ENCODE measurements at places on chromosomes 1 and 21.

- DNase-seq = no peak
These were observed 28.8 kb downstream of the TAF5L start for GRCh38 chr1:229596925-229597699.

DNA sequence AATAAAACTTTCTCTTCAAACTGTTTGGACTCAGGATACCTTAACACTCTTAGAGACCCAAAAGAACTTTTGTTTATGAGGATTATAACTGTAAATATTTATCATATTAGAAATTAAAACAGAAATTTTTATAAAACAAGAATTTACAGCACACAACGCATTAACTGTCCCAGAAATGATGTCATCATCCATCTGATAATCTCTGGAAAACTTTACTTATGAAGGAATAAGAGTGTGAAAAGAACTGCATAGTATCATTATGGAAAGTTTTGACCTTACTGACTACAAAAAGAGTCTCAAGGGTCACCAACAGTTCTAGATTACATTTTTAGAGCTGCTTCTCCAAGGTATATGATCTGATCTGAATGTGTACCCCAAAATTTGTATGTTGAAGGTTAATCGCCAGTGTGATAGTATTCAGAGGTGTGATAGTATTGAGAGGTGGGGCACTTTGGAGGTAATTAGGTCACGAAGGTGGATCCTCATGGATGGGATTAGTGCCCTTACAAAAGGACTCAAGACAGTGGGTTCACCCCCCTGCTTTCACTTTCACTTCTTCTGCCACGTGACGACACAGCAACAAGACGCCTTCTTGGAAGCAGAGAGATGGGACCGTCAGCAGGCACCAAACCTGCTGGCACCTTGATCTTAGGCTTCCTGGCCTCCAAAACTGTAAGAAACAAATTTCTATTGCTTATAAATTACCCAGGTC is 95.7 kb upstream of the NR5A2 start:
- peak; percentile 49 for DNase-seq

GRCh38 chr1:218683242-218683641 is 338.1 kb downstream of the TGFB2 start:
- no peak for DNase-seq

DNA sequence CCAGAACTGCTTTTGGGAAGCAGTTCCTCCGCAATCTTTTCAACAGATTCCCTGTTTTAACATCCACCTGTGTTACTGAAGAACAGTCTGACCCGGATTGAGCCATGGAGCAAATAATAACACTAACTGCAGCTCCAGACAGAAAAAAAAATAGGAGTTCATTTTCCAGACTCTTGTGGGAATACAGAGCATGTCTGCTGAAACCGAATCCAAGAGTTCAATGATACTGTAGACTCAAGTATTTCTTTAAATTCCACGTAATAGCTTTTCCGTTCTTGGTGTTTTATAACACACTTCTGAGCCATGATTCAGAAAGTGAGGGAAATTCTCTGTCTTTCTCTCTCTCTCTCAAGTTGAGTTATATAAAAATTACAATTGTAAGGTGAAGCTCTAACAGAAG is 60.6 kb downstream of the DDAH1 start:
- no peak for DNase-seq

GRCh38 chr21:33368124-33368523 is 35.1 kb upstream of the IFNGR2 start:
- DNase-seq = no peak

DNA sequence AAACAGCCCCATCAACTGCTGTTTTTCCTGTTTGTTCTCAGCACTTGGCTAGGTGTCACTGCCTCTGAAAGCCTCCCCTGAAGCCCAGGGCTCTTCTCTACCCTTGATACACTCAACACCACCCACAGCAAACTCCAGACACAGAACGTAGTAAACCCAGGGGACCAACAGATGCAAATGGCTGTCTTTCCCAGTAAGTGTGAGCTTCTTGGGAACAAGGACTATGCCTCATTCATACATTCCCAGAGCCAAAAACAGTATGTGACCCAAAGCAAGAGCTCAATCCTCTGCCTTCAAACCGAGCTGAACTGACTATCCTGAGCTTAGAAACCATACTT is 4.4 kb downstream of the LBR start:
- no peak for DNase-seq

DNA sequence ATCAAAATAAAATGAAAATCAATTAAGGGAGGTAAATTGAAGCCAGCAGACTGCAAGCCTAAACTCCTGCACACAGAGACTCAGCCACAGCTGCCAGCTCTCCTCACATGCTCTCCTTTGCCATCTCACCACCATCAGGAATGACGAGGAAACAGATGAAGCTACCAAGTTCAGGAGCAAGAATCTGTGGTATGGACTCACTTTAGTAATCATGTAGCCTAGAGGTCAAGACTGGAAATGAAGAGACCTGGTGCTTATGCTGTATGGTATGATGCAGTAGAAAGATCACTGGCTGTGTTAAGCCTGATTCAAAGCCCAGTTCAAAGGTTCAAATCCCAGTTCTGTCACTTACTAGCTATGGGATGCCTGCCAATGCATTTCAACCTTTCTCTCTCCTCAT is 78.9 kb upstream of the CAMK1G start:
- peak; percentile 35 for DNase-seq

- no peak for DNase-seq
These were observed 119.2 kb downstream of the TM2D1 start for GRCh38 chr1:61605607-61606321.

DNA sequence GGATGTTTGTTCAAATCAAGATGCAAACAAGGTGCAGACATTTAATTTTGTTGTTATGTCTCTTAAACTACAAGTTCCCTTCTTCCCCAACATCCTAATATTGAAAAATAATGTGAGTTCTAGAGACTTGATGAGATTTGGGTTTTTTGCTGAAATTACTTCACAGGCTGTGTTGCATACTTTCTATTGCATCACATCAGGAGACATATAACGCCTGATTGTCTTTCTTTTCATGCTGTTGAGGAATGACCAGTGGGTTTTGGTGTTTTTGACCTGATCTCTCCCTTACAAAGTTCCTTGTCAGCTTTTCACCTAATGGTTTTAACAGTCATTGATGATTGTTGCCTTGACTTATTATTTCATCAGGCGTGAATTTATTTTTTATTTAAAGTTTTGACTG is 83.4 kb downstream of the UROD start:
- DNase-seq = no peak

- DNase-seq = no peak
These were observed 19.6 kb upstream of the TARBP1 start for GRCh38 chr1:234498448-234499118.

DNA sequence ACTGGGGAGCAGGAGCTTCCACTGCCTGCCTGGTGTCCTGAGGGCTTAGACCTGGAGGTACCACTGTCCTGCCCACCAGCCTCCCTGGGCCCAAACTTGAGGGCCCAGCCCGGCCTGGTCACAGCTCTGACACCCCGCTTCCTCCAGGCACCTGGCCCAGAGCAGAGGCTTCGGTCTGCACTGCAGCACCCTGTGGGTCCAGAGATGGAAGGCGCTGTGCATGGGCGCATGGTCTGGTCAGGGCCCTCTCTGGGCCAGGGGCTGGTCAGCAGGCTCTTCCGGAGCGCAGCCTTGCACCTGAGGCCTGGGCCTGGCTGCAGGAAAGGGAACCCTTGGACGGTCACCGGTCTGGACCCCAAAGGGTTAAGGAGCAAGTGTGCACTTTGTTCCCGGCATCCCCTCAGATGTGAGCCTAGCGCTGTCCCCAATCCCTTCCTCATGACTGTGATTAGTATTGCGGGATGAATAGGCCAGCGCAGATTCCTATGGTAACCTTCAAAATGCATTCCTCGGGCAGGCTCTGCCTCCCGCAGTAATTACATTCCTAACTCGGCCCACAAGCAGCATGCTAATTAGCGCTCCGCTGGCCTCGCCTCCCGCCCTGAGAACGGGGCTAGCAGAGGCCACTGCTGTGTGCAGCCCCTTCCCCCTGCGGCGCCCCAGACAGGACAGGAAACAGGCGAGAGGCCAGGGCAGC is 36.3 kb downstream of the PRDM16 start:
- no peak for DNase-seq

GRCh38 chr21:33377221-33377920 is 25.8 kb upstream of the IFNGR2 start:
- peak; percentile 79 for DNase-seq

DNA sequence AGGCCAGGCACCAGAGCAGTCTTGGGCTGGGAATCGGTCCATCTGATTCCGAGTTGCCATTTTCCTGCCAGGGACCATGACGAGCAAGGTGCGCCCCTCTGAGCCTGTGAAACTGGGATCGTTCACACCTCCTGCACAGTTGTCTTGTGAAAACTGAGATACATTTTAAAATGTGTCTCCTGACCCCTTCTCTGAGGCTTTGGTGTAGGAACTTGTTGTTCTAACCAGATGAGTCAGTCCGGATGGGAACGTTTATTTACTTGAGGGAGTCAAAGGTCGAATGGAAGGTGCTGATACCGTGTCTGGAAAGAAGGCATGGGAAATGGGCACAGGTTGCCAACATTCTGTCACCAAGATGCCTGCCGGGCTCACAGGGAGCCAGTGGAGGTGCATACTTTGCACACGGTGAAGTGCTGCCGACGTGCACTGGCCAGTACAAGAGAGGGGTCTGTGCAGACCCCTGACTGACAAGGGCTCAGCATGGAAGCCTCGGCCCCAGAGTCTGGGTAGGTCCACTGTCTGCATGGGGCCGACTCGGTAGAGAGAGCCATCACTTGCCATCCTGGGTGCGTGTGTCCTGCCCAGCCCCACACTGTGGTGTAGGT is 7.4 kb upstream of the KCNN3 start:
- DNase-seq = no peak

- no peak for DNase-seq
These were observed 445.5 kb downstream of the PTPRC start for GRCh38 chr1:199084293-199084692.

- no peak for DNase-seq
These were observed 112.3 kb downstream of the HLX start for GRCh38 chr1:220991506-220991905.

DNA sequence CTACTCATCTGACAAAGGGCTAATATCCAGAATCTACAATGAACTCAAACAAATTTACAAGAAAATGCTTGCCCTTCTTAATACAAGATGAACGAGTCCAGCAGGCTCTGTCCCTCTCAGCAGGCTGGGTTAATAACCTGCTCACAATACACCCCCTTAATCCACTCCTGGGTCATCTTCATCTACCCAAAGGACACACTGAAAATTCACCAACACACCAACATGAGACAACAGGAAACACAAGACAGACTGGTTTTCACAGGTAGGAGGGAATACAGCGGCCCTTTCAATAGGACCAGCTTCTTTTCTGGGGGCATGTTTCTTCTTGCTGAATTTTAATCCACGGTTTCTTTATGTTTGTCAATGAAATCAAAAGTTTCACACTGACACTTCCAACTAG is 44.6 kb downstream of the SUSD4 start:
- no peak for DNase-seq

DNA sequence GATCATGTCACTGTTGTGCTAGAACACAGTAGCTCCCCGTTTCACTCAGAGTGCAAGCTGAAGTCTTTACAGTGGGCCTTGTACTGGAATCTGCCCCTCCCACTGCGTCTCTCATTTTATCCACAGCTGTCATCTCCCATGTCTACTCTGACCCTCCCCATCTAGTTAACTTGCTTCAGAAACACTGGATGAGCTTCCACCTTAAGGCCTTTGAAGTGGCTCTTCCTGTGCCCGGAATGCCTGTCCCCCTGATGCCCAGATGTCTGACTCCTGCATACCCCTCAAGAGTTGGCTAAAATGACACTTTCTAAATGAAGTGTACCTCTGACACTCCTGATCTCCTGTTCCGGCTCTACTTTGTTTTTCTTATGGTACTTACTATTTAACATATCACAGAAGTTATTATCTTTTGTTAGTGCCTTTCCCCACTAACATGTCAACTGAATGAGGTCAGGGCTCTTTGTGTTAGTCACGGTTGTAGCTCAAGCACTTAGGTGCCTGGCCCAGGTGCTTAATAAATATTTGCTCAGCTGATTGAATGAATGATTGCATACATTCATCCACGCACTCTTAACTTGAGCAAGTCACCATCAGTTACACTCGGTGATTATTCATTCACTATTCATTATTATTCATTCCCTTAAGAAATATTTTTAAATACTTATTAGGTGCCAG is 13.3 kb downstream of the ARV1 start:
- no peak for DNase-seq

DNA sequence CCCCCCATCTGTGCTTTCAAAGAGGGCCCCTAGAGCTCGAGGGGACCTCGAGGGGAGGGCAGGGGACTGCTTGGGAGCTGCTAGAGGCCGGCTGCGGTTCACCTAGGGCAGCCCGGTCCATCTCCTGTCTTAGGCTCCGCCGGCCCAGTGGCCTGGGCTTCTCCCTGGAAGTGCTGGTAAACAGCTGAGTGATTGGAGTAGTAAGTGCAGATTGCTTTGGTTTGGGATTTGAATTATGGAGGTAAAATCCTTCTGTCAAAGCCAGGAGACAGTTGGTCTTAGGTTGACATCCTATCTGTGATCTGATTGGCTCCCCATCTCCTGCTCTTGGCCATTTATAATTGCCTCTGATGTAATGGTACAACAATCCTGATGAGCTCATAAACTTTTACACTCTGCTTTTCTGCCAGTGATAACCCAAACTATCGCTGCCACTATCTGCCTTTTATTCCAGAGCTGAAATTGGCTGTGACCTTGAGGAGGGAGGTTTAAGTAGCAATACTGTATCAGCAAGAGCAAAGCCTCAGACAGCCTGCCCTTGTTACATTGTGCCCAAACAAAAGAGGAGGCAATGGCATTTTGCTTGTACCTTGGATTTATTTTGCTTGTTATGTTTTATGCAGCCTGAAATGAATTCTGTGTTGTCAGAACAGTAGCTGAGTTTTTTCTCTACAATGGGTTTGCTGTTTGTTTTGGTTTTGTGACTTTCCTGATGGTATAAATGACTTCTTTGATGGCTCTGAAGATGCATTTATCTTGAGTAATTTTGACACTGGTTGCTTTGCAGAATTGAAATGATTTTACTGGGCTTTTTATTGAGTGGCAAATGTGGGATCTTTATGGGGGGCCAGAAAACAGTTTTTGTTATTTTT is 2.4 kb downstream of the ARID1A start:
- peak; percentile 81 for DNase-seq

DNA sequence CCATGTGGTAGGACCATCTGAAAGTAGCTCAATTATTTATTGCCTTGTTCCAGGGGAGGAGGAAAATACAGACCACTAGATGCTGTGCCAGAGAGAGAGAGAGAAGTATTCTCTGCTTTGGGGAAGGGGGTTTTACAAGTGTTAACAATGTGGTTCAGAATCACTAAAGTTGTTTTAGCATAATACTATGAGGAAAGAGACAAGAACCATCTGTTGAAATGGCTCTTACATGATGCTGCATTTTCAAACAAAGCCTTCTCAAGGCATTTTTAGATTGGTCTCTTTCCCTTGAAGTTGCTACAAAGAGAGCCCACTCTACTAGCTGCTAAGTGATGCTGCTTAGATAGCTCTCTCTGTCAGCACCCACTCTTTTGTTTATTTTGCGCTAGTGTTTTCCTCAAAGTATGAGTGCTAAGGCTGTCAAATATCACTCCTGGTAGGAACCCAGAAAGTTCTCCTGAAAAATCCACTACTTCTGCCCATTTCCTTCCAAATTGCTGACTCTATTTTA is 255.1 kb downstream of the NFIA start:
- no peak for DNase-seq

- DNase-seq = no peak
These were observed 3.0 kb downstream of the CTSS start for GRCh38 chr1:150762552-150762951.

GRCh38 chr1:45490121-45490625 is 790 bp downstream of the TESK2 start:
- DNase-seq = peak; percentile 96

- DNase-seq = no peak
These were observed 7.0 kb downstream of the IL12RB2 start for GRCh38 chr1:67314696-67315095.

GRCh38 chr1:225467193-225468020 is 39.6 kb upstream of the LBR start:
- no peak for DNase-seq

Measured in trophoblast cell (in vitro differentiated cells and primary cell).